Stimulated activated CD8-positive, alpha-beta memory T cell treated with anti-CD3 and anti-CD28 coated beads, Interleukin-4, amount 100 ng/mL, for 1 hour (primary cell): ENCODE measurements at places on chromosomes 16 and 17.

- DNase-seq = no peak
Measured at GRCh38 chr16:78372277-78372676, 272.8 kb downstream of the WWOX start.

DNA sequence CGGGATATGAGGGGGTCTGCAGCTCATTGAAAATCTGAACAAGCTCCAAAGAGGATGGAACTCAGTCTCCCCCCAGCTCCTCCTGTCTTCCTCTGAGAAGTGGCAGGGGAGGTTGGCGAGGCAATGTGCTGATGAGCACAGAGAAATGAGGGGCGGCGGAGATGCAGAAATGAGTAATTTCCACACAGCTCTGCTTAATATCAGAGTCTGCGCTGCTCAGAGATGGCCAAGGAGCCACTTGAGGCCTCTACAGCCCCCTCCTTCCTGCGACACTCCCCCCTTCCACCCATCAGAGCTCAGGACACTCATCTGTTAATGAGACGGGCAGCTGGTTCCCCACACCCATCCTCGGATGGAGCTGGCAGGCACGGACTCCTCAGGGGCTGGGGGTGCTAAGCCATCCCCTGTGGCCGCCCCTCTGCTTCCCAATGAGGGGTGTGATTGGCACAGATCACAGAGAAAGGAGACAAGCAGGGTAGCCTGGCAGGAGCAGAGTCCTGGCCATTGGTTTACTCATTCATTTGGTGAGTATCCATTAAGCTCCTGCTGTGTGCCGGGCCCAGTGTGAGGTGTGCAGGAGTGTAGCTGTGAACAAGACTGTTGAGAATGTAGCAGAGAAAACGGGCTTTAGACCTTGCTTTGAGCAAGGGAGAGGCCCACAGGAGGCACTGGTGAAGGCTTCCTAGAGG lies 12.7 kb upstream of the CRHR1 start:
- no peak for DNase-seq

DNA sequence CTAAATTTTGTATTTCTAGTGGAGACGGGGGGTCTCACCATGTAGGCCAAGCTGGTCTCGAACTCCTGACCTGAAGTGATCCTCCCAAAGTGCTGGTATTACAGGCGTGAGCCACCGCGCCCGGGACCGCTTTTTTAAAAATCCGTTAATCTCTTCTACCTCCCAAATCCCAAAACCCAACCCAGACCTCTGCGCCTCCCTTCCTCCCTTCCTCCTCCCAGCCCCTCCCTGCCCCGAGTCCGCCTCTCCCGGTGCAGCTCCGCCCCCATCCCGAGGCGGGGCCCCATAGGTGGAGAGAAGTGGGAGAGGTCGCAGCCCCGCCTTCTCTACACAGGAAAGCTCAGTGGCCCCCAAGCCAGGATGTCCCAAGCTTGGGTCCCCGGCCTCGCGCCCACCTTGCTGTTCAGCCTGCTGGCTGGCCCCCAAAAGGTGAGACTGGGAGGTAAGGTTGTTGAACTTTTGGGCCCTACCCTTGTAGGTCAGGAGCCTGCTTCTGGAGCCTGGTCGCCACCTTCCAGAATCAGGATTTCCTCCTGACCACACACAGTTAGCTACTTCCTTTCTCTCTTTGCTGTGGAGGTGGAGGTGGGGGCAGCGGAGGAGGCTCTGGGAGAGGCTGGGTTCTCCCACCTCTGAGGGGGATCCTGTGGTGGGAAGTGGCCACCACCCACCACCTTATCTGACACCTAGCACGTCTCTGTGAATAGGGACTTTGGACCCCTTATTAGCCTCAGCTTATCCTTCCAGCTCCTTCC lies at the start of gene TMEM92:
Gene TMEM92, plus strand, starts transcription at position 325 of the 755 bp plus-strand sequence. Its CDS starts 36 bp downstream, at position 361.
- DNase-seq = no peak

GRCh38 chr17:37708616-37709212 lies 36.1 kb downstream of the HNF1B start:
- DNase-seq = no peak

GRCh38 chr17:34024806-34025551 lies 230.1 kb upstream of the CCL2 start:
- DNase-seq = no peak

DNA sequence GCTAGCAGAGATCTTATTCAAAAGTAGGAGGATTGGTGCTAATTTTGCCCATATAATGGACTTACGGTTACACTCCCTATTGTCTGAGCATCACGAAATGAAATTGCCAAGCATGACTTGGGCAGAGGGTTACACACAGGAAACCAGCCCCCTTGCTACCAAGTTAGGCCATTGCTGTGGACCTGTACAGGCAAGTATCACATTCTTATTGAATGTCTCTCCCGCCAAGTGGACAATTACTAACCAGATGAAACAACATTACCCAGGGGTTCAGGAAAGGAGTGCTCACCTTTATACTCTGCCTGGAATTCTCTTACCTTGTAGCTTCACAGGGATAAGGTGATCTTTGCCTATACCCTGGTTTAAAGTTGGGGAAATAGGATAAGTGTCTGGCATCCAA lies 70.6 kb upstream of the TOX3 start:
- DNase-seq = no peak

DNA sequence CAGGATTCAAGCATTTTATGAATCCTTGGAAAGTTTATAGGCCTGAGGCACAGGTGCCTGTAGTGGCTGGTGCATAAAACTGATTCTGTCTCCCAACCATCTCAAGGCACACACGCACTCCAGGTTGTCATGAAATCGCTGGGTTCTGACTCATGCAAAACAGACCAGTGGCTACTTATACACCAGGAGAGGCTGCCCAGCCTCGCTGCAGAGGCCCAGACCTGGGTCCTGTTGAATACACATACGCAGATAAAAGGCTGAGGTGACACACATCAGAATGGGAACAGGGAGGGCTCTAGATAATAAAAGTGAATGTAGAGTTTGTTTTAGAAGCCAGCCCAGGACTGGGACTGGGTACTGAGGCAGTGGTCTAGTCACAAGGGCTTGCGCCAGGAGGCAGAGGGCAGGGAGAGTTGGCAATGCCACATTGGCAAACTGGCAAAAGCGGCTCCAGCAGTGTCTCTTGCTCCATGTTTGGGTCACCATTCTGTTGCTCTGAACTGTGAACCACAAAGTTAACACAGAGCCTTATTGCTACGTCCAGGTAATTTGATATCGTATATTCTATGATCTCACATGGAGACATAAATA lies 13.6 kb downstream of the OR1D5 start:
- no peak for DNase-seq

GRCh38 chr16:9518051-9518450 lies 426.6 kb downstream of the HAPSTR1 start:
- no peak for DNase-seq

DNA sequence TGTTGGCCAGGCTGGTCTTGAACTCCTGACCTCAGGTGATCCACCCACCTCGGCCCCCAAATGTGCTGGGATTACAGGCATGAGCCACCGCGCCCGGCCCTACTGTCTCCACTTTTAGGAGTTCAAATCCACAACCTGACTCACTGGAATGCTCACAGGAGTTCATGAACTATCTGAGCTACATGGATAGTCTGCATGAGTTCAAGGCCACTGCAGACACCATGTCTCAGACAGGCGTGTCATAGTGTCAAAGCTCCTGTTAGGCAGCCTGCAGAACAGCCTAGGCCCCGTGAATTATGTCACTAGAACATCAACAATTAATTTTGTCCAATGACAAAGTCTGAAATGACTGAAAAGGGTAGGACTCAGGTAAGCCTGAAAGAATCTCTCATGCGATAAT lies 38.3 kb upstream of the NDRG4 start:
- no peak for DNase-seq

GRCh38 chr16:89828870-89829629 lies 775 bp downstream of the SPIRE2 start:
- no peak for DNase-seq

DNA sequence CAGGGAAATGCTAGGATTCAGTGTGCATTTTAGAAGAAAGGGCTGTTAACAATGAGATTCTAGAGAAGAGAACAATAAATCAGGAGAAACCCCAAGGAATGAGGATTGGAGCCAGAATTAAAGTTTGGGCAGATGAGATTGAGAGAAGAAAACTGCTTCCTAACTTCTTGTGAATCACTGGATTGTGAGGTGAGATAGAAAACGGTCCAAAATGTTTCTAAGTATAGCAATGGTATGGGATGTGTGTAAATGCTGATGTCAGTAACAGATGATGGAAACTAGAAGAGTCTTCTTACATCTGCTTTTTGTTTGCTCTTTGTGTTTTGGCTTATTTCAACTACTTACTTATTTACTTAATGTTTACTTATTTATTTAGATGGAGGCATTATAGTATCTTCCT lies 123.0 kb downstream of the KCNJ2 start:
- no peak for DNase-seq
